ENCODE measurements at places on chromosomes 11 and 22.

DNA sequence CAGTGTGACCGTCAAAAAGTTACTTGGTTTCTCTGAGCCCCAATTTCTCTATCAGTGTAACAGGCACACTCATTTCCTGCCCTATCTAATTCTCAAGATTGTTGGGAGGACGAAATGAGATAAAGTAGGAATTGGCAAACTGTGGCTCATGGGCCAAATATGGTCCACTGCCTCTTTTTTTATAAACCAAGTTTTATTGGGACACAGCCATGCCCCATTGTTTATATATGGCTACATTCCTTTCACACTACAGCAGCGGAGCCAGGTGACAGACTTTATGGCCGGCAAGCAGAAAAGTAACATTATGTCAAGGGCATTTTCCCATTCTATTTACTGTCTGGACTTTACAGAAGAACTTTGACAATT, 116.7 kb upstream of the TIMP3 start:
- DNase-seq = no peak

DNA sequence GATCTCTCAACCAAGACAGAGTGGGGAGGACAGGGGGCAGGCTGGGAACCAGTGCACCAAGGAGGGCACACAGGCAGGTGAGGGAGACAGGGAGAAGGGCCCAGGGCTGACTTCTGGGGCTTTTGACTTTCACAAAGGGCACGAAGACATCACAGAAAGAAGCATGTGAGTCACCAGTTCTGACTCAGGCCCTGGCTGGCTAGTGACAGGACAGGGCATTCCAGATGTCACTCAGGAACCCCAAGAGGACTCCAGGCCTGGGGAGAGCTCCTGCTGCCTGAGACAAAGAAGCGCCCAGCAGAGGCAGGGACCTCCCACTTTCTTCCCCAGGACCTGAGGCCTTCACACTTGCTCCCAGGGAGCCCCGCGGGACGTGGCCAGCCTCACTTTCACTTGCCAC, 497.2 kb downstream of the BUD13 start:
- DNase-seq = no peak

DNA sequence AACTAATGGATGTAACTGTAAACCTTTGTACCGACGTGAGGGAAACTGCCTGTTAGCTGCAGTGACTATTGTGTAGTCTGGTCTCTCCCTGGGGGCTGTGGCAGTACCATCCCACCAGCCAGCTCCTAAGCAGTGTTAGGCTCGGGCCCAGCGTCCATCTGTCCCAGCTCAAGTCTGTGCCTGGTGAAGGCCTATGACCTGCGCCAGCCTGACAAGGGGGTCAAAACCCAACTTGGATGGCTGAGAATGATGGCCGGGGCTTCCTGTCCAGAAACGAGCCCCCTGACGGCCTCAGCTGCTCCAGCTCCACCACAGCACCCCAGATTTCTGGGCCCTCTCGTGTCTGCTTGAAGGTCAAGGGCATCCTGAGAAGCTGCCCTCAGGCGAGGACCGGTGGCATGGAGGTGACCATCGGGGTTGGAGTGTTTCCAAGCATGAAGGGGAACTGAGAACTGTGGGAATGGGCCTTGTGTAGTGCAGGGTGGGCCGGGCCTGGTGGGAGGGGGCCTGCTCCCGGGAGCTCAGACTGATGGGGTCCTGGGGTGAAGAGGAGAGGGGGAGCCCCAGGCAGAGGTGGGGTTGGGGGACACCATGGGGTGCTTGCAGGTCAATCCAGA, 14.3 kb upstream of the SPI1 start:
- no peak for DNase-seq

DNA sequence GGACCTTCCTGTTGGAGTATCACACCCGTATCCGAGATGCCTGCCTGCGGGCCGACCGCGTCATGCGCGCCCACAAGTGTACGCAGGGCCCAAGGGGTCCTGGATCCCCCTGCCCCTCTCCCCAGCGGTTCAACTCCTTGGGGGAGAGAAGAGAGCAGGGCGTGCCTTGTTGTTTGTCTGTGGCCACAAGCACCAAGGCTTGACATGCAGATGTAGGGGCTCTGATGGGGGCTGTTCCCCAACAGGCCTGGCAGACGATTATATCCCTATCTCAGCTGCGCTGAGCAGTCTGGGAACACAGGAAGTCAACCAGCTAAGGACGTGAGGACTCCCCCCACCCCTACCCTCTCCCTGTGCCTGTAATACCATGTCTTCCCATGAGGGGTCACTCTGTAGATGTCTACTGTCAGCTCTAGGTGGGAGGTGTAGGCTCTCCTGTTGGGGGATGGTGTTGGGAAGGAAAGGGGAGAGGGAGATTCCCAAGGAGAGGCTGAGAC, 6.8 kb downstream of the CFL1 start:
- no peak for DNase-seq

DNA sequence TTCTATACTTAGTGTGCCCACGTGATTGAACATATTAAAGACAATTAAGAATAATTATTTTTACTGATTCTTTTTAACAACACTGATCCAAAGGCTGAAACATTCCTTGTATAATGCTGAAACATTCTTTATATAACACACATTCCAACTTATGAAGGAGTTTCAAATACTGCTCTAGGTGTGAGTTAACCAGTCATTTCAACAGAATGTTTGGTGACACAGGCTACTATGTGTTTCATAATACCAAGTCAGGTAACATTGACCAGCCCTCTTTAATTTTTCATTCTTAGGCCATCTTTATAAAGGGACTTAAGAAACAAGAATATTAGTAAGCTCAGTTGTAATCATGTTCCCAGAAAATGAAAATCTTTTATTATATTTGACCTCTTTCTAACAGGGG, 136.6 kb downstream of the ELP4 start:
- no peak for DNase-seq

GRCh38 chr11:76131142-76131541, 75.2 kb downstream of the WNT11 start:
- no peak for DNase-seq

DNA sequence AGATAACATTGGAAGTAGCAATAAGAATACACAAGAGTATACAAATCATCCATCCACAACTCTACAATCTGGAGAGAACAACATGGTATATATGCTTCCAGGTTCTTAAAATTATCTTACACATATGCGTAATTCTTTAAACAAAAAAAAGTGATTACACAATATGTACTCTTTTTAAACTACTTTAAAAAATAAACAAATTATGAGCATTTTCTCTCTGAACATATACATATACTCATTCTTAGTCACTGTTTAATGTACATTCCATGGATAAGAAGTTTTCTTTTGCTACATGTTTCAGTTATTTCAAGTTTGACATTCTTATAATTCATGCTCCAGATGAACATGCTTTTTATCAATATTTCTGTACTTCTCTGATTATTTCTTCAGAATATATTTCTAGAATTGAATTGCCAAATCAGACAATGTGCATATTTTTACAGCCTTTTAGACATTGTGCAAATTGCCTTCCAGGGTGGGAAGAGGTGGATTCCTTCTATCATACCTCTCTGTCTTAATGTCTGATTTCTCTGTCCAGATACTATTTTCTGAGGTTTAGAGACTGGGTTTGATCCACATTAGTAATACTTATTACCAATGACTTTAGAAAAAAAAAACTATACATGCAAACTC, 551.6 kb downstream of the METTL15 start:
- DNase-seq = no peak

GRCh38 chr11:67126986-67127385, 7.9 kb downstream of the KDM2A start:
- no peak for DNase-seq

- no peak for DNase-seq
These were observed 1.2 kb downstream of the FIBP start for GRCh38 chr11:65886826-65887722.

DNA sequence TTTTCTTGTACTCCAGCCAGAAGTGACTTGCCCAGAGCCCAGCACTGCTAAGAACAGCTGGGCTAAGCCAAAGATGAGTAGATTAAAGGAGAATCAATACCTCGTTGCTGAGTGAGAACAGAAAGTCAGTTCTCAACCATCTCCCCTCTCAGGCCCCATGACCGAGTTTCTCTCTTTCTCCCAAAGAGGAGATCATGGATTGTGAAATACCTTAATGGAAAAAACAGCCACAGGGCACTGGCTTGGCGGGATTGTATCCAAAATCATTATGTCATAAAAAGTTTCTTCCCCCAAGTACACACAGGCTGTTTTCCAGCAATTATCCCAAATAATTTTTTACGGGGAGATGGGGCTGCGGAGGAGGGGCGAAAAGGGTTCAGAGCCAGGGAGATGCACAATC, 111.8 kb upstream of the TMEM45B start:
- no peak for DNase-seq

- no peak for DNase-seq
These were observed 3.9 kb downstream of the GSTT4 start for GRCh38 chr22:24001314-24001713.

DNA sequence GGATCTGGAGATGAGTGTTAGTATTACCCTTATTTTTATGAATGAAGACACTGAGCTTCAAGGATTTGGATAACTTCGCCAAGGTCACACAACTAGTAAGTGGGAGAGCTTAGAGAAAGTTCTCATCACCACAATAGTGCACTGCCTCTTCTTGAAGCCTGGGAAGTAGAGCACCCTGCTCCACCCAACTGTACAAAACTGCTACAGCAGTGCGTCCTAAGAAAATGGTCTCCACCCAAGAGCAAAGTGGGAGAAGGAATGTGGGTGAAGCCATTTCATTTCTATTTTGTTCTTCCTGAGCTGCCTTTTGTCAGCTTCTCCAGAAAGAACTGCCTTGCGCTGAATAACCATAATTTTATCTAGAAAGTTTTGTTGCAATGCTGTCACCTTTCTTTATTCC, 403.9 kb upstream of the FAT3 start:
- no peak for DNase-seq

DNA sequence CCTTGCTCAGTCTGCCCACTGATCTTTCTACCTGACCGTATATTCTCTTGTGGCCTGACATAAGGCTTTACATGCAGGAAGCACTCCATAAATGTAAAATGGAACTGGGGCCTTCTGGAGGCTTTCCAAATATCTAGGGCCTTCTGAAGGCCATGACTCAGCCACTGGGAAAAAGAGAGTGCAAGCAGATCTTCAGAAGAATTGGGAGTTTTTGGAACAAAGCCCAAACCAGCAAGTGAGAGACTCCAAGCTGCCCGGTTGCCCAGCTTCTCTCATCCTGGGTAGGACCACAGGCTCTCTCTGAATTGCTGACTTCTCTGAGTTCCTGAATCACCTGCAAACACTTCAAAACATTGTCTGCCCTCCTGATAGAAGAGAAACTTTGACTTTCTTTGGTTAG, 107.9 kb upstream of the BMAL1 start:
- DNase-seq = no peak

DNA sequence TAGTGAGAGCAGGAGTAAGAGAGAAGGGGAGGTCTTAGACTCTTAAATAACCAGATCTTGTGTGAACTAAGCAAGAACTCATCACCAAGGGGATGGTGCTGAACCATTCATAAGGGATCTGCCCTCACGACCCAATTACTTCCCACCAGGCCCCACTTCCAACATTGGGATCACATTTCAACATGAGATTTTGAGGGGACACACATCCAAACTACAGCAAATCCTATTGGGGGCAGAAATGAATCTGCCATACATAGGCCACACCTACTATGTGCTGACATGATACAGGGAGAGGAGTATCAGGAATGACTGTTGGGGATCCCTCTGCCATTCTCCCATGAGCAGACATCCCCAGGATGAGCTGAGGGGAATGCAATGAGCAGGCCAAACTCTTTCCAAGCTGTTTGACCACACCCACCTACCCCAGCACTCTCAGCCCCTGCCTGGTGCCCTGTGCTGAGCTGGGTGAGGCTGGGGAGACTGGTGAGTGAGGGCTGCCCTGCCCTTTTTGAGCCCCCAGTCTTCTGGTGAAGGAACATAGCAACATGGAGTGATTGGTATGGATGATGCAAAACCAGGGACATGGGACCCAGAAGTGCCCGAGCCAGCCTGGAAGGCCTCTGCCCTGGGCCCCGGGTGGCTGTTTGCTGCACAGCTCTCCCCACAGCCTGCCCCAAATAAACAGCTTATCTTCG, 1.2 kb upstream of the GTSE1 start:
- no peak for DNase-seq

- DNase-seq = no peak
These were observed 7.7 kb downstream of the VWCE start for GRCh38 chr11:61287338-61287977.

- DNase-seq = no peak
These were observed 14.3 kb downstream of the EHD1 start for GRCh38 chr11:64864135-64864472.

GRCh38 chr11:48055292-48056132, 75.2 kb downstream of the PTPRJ start:
- DNase-seq = no peak

GRCh38 chr11:118180300-118180703, 3.9 kb upstream of the SCN2B start:
- no peak for DNase-seq

DNA sequence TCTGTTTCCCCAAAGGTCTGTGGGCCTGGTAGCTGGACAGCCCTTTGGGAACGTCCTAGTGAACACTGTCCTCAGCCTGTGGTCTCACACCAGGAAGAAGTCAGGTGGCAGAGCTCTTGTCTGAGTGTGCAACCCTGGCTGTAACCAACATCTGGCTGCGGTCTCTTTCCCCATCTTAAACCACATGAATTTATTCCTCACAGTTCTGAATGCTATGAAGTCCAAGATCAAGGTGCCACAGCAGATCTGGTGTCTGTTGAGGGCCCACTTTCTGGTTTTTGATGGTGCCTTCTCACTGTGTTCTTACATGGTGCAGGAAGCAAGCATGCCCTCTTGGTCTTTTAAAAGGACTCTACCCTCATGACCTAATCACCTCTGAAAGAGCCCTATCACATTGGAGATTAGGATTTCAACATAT, 2.7 kb downstream of the UPB1 start:
- DNase-seq = no peak

GRCh38 chr22:49958366-49958921, 2.1 kb upstream of the PIM3 start:
- no peak for DNase-seq

- no peak for DNase-seq
These were observed 16.2 kb downstream of the SHISA8 start for GRCh38 chr22:41898645-41899044.

All from activated naive CD8-positive, alpha-beta T cell treated with anti-CD3 and anti-CD28 coated beads, Interleukin-2, amount 50 U/mL, for 16 hours (primary cell).